ENCODE measurements at places on chromosomes 3 and 15.
A peak's percentile ranks its signal among the peaks of the same experiment; 100 is the strongest.

GRCh38 chr15:69478259-69478781, 25.7 kb downstream of the RPLP1 start:
- DNase-seq: no peak

DNA sequence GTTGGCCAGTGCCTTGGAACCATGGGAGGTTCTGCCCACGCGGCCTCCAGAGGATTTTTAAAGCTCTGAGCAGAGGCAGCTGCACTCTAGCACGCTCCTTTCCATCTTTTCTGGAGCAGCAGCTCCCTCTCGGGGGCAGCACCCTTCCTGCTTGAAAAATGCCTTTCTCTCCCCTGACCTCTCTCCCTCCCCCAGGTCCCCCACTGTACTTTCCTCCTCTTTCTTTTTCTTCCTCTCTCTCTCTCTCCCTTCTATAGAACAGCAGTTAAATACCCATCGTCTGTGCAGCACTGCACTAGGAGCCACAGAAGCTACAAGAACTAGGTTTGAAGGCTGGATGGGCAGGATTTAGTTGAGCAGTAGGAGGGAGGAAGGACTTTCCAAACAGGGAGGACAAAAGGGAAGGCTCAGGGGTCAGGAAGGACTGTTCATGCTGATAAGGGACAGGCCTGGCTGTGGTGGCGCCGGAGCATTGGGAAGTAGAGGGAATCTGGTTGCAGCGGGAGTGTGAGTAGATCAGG, 4.4 kb downstream of the ALPK3 start:
- DNase-seq: no peak

GRCh38 chr3:133837487-133838295, 32.1 kb downstream of the SRPRB start:
- DNase-seq: no peak

DNA sequence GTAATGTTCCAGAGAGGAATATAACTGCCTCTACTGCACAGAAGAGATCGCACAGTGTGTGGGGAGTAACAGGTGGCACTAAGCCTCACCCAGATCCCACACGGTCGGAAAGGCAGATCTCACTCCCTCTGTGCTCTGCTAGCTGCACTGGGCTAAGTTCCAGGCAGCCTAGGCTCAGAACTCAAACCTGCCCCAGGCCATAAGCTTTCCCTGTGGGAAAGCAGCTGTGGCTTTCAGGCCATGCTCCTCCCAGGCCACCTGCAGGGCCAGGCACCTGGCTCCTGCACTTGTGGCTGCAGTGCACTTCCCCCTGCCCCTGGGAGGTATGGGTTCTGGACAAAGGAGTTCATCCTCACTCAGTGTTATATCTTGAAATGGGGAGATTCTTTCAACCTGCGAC, 27.5 kb downstream of the PCCB start:
- DNase-seq: peak; percentile 93

DNA sequence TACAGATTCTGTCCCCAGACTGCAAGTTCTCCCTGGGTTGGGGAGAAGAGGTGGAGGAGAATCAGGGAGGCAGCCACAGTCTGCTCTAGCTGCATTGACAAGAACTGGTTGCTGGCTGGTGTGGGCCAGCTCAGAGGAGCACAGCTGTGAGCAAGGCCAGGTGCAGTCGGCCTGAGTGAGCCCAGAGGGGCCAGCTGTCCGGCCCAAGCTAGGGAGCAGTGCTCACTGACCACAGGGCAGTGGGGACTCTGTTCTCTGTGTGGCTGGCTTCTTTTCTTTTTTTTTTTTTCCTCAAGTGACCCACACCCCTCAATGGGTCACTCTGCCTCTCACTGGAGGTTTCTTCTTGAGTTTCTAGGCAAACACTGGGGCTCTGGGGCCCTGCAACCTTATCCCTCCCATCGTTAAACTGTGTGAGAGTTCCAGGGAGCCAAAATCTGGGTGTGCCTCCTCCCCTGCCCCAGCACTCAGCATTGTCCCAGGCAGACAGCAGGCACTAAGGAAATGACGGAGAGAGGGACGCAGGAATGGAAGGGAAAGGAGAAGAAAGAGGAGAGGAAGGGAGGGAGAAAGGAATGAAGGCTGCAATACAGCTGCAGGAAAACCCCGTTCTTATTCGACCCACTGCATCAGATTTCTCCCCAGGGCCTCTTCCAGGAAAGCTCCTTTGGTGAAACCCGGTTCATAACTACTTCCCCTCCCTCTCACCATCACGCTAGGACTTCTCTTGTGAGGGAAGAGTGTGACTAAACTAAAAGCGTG, 37.7 kb upstream of the HES1 start:
- DNase-seq: no peak

DNA sequence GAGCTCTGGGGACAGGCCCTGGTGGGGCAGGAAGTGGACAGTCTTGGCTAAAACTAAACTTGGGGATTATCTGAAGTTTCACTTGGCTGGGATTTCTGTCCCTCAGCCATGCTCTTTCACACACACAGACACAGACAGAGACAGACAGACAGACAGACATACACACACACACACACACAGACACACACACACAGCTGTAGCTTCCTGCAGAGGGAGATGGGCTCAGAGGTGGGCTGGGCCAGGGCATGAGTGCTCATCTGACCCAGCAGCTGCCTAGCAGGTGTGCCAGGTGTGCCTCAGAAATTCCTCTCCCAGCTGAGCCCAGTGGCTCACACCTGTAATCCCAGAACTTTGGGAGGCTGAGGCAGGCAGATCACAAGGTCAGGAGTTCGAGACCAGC, 3.3 kb downstream of the RHOV start:
- DNase-seq: no peak

DNA sequence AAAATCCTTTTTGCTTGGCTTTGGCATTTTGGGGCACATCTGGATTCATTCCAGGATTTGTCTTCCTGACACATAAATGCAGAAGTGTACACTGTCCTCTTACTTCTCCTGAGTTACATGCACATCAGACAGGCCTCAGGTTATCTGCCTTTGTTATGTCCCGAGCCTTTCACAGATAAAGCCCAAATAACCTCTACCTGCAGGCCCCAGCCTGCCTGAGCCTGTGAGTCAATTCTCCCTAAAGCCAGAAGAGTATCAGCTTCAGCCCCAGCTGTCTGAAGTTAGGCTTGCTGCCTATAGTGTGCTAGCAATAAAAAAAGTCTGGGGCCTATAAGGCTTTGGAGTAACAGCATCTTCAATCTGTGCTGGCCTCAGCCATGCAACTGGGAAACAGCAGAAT, 17.7 kb upstream of the GSK3B start:
- peak; percentile 74 for DNase-seq

GRCh38 chr15:74227968-74228722, 8.0 kb upstream of the CCDC33 start:
- no peak for DNase-seq

Data from DMS 273 treated with DMSO at 0.1 percent for 48 hours (cell line).